Vagina (tissue), 2 donors: ENCODE measurements at places on chromosomes 6 and 20.

DNA sequence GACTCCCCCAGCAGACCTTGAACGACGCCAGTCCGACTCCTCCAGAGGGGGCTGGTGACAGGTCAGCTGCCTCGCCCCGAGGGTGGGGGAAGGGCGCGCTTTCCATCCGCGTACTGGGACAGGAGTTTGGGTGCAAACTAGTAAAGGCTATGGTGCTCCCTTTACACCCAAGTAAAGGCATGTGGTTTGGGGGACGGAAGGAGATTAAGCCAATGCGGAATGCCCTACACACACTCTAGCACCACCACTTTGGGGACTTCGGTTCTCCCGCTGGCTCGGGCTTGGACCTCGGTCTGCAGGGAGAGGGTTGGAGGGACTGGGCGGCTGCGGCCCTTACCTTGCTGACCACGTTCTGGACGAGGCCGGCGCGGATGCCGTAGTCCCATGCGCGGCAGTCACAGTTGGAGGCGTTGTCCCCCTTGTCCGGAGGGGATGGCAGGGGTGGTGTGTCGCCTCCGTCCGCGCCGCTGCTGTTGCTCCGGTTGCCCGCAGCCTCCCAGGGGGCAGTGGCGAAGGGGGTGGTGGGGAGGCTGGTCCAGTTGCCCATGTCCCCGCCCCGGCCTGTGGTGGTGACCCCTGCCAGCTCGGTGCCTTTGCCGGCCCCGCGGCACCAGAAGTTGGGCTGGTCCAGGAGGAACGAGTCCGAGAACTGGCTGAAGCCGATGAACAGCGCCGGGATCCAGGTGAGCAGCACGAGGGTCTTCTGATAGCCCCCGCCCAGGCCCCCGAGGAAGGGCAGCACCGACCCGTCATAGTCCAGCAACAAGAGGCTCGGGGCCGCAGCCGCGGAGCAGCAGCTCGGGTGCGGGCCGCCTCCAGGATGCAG is 1.1 kb downstream of the SLC22A23 start:
- no peak for DNase-seq

DNA sequence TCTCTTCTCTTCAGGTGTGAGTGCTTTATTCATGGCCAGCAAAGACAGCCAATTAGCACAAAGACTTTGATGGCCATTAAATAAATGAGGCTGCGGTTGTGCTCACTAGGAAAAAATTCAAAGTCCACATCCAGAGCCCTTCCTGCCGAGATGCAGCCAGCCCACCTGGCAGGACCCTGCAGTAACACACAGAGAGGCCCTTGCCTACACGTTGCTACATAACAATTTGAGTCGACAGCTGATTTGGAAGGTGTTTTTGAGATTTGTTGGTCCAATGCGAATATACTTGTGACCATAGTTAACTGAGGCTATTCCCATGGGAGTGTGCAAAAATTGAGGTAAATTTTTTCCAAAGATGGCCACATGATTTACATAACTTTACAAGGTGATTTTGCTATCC is 605.4 kb upstream of the HTR1E start:
- DNase-seq = no peak

DNA sequence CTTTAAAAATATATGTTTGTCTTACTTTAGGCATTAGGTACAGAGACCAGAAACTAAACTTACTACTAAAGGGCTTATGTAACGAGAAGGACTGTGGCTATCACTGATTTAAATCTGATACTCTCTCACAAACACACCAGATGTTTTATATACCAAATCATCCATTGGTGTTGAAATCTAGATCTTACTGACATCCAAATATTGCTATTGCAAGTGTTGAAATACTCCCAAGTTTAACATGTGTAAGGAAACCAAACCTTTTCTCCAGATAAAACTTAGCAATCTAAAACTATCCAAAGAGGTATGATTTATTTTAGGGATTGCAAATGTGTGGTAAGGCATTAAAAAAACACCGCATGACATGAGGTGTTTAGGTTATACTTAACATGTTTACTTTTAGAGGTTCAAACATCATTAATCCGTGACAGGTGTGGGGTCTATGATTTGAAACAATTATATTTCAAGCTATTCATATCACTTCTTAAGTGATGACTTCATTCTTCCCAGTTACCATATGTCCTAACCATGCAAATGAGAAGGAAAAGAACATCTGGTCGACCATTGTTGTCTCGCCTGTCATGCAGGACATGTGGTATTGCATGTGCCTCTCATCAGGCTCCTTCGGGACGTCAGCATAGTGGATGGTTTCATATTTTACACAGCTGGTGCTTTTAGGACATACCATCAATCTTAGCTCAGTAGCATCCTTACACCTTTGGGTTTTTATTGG is 168.3 kb upstream of the SPACA1 start:
- DNase-seq = no peak

GRCh38 chr6:107333491-107333890 is 125.9 kb downstream of the PDSS2 start:
- no peak for DNase-seq

DNA sequence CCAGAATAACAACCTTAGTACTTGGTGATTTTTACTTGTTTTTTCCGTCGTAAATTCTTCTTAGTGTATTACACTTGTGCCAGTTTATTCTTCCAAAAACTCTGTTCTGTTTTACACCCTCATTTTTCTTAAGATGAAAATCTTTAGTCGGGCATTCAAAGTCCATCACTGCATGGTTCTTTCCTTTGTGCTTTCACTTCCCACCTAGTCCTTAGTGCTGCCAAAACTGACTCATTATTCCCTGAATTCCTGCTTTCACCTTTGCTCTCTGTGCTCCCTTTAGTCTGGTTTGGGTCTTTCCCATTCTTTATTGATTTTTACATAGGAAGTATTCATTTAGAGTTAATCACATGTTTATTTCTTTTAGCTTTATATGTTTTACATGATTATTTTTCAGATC is 3.3 kb downstream of the TRMT11 start:
- DNase-seq = no peak

DNA sequence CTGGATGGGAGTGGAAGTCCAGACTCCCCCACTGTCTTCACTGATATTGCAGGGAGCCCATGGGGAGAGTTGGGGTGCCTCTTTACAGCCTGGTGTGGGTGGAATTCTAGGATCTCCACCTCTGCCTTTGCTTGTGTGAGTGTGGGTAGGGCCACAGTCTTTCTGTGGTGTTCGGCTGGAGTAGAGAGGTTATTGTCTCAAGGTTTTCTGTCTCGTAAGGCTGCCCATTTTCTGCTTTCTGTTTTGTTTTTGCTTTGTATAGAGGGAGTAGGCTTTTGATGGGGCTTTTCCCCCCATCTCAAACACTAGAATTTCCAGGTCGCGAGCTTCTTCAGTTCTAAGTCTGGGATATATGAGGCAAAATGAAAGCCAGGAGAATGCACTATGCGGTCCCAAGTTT is 40.4 kb upstream of the ELMO2 start:
- DNase-seq = no peak

DNA sequence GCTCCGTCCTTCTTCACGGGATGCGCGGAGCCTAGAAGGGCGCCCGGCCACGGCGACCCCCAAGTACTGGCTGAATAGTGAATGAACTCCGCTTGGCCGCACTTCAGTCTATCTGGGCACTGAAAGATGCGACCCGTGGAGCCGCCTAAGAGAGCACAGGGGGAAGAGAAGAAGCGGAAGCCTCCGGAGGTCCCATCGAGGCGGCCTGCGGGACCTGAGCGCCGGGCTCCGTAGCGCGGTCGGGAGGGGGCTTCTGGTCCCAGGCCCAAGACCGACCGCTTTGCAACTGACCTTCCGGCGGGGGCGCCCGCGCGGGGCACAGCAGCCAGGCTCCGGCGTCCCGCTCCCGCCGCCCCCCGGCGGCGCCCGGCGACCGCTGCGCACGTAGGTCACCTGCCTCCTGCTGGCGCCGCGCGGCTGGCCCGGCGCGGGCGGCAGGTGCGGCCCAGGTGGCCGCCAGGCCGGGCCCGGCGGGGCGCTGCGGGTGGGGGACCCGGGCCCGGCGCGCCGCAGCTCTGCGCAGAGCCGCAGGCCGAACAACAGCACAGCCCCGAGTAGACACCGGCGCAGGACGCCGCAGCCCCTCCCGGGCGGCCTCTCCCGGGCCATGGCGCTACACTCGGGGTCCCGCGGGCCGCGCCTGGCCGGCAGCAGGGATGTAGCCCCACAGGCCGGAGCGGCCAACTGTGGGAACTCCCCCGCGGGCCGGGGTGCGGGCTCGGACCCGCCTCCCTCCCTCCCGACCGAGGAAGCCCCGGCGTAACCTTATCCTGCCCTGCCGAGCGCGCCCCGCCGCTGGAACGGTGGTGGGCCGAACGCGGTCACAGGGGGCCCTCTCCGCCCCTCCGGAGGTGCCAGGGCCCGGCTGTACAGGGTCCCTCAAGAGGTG is at the start of gene METTL24:
Gene METTL24, minus strand, starts transcription at position 686 of the 889 bp plus-strand sequence. Its CDS starts 77 bp downstream, at position 609.
- DNase-seq = no peak

DNA sequence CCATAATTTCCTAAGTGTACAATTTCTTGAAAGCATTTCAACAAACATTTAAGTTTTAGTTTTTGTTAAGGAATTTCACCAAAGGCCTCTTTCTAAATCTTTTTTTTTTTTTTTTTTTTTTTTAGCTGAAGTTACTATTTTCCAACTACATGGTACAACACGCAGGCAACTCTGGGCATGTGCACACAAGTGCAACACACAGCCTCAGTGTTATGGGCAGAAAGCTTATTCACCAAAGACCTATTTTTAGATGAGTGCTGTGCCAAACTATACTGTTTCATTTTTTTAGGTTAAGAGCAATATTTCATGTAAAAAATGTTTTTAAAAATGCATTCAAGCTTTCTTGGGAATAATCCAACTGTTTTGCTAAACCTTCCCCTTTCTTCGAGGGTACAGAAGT is 42.0 kb upstream of the MAP3K4 start:
- no peak for DNase-seq

GRCh38 chr6:88179692-88180091 is 13.5 kb upstream of the CNR1 start:
- no peak for DNase-seq

DNA sequence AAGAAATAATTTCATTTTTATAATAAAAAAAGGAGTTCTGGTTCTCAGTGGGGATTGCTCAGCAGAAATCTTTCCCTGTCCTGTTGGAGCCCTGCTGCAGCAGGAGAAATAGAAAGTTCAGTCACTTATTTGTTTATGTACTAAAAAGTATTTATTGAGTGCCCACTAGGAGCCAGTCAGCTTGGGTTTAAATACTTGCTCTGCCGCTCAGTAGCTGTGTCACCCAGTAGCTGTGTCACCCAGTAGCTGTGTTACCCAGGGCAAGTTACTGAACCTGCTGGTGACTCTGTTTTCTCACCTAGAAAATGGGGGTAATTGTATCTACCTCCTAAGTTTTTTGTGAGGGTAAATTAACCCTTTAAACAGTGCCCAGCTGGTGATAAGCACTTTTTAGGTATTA is 32.9 kb downstream of the FOXF2 start:
- no peak for DNase-seq

GRCh38 chr6:57224769-57225515 is 2.8 kb upstream of the RAB23 start:
- no peak for DNase-seq

DNA sequence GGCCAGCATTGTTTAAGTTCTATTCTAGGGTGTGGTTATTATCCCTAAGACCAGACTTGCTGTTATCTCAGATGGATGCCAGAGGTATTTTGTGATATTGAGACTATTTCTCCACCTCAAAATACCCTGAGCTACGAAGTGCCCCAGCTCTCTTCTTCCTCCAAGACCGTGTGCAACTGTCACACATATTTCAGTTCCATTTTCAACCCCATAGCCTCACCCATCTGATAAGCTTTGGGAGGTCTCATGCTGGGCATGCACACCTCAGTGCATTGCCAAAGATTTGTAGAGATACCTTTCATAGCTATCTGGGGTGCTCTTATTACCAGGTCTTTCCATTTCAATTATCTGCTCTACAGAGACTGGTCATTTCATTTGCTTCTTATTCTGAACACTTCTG is 815.8 kb upstream of the EYS start:
- no peak for DNase-seq

DNA sequence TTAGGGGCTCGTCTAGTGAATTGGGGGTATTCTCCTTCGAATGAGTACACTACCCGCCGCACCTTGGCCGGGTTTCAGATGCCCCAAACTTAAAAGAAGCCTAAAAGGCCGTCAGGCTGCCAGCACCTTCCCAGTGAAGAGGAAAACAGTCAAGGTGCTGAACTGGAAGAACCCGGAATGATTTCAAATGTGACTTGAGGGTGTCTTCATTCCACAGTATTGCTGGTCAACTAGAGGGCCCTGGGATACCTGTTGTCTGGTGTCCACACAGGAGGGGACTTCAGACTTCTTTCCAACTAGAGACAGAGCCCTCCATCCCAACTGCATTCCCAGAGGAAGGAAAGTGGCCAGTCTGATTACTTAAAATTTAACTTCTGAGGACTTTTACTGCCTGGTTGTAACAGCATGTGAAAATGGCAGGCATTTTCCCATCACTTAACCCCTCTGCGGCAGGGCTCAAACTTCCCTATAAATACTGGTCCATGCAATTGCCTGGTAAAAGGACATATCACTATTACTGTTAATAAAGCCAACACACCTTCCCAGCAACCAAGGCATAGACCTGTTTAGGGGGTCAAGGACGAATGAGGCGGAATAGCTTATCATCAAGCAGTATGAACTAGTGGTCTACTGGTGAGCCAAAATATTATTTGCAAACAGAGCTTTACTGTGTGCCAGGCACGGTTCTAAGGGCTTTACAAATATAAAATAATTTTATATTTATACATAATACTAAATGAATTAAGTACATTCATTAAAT is 651 bp upstream of the SAMHD1 start:
- DNase-seq = no peak

- DNase-seq = no peak
Measured at GRCh38 chr20:46376196-46376785, 30.1 kb downstream of the ELMO2 start.

DNA sequence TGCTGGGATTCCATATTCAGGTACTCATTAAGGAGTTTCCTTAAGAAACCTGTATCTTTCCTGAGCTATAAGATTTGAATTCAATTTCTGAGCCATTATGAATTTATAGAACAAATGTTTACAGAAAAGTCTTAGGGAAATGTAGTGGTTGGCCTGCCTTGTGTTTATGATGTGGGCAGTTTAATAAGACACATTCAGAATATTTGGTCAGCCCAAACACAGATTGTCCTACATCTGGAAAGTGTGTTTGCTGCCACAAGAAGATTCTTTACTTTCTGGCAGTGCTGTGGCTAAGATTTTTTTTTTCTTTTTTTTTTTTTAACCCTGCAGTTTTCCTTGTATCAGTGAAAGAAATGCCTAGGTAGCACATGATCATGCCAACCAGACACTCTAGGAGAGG is 15.2 kb downstream of the TBX18 start:
- DNase-seq = no peak

- no peak for DNase-seq
Measured at GRCh38 chr20:17679941-17680835, 1.9 kb downstream of the RRBP1 start.

- no peak for DNase-seq
Measured at GRCh38 chr6:20350215-20350614, 51.5 kb upstream of the E2F3 start.

DNA sequence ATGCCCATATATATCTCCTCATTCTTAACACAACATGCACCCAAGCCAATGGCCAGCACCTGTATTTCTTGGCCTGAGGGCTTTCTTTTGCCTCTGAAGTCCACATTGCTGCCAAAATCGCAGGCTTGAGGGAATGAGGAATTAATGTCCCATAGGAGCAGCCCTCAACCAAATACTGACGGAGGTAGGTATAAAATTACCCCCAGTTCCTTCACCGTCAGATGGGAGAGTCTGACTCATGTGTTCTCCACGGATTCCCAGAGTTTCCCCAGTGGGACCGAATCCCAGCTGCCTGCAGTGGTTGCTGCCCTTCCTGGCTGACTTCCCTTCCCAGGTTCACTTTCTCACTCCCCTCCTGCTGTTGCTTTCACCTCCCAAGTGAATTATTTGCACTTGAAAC is 602.2 kb upstream of the NOX3 start:
- DNase-seq = no peak

- DNase-seq = no peak
Measured at GRCh38 chr6:158043586-158044524, 62.2 kb downstream of the SYNJ2 start.
